Activated CD4-positive, alpha-beta T cell treated with anti-CD3 and anti-CD28 coated beads, Interleukin-2, amount 10 ng/mL, durations not matched to agents 24 days and 14 days (primary cell): ENCODE measurements at places on chromosomes 5 and 9. TPM values are rescaled to one million over a fixed set of nuclear protein-coding genes. Genes with fewer than 3 reads are reported as not detected.

RELL2 gene
- 24.1 TPM in 2 replicates for total RNA-seq

PCDHB4 gene
- not detected in 2 replicates for total RNA-seq

FGF18 gene
- total RNA-seq = 0.17 and 0.33 TPM in 2 replicates

RFESD gene
- total RNA-seq = 4.0 and 4.2 TPM in 2 replicates

FOXD4 gene
- not detected in 2 replicates for total RNA-seq

PLAC8L1 gene
- total RNA-seq = 0.57 and 1.2 TPM in 2 replicates

PCDHGA6 gene
- total RNA-seq = 0.31 and 0.54 TPM in 2 replicates

RNF183 gene
- total RNA-seq = 0.12 TPM in 1 of 2 replicates, not detected in the other

MOB3B gene
- 0.82 and 1.1 TPM in 2 replicates for total RNA-seq

KIAA1958 gene
- 9.8 and 10.6 TPM in 2 replicates for total RNA-seq

ASS1 gene
- 3.2 and 4.5 TPM in 2 replicates for total RNA-seq

SPATA31A3 gene
- total RNA-seq = not detected in 2 replicates

DNA sequence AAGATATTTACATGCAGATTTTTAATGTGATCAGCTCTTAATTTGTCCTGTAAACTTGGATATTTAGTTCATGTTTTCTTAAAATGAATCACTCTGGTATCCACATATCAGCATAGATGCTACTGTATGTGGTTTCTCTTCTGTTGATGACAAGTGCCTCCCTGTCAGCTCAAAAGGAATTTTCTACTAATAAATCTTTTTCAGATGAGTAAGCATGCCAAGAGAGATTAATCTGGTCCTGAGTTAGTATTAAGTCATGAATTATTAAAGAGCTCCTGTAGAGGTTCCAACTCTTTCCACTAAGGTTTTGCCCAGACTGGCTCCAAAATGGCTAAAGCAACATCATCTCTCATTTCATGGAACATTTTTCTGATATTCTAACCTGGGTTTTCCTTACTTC is 129.2 kb downstream of the GOLPH3 start:
- no peak for DNase-seq

DNA sequence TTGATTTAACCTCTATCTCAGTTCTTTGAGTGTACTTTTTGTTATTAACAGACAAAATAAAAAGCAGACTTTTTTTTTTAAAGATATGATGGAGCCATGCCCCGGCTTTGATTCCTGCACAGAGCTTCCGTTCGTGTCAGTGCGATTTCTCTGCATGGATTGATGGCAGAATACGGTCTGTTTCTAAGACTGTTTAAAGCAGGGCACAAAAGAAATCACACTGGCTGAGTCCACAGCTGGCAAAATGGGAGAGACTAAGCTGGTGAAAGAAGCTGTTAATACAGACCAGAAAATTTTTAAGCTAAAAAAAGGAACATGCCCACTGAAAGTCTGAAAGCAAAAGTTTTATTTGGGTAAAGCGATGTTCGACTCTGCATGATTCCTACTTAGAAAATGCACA is 501.4 kb upstream of the WWC1 start:
- no peak for DNase-seq

GRCh38 chr5:14870337-14871213 is 1.0 kb downstream of the ANKH start:
- DNase-seq = peak; percentile 83

DNA sequence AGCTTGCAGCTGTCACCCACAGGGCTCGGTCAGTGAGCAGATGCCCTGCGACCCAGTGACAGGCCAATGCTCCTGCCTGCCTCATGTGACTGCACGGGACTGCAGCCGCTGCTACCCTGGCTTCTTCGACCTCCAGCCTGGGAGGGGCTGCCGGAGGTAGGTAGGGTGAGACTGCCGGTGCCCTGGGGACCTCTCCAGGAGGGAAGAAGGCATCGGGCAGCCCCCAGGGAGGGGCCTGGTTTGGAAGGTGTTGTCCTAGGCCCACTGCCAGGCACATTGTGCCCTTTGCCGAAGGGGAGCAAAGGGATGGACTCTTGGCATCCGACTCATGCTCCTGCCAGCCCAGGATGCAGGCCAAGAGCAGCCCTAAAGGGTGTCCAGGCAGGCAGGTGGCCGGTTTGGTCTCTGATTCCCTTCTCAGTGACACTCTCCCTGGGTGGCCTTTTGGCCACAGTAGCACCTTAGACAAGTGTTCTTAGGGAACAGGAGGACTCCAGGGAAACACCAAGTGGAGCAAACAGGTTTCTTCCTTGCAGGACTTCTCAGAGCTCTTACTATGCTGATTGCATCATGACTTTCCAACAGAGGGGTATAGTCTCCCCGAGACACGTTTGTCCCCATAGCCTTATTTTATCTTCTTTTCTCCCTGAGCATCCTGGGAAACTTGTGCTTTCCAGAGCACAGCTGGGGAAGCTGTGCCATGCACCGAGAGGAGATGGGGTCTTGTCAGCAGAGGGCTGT is 28.1 kb upstream of the AIF1L start:
- no peak for DNase-seq

DNA sequence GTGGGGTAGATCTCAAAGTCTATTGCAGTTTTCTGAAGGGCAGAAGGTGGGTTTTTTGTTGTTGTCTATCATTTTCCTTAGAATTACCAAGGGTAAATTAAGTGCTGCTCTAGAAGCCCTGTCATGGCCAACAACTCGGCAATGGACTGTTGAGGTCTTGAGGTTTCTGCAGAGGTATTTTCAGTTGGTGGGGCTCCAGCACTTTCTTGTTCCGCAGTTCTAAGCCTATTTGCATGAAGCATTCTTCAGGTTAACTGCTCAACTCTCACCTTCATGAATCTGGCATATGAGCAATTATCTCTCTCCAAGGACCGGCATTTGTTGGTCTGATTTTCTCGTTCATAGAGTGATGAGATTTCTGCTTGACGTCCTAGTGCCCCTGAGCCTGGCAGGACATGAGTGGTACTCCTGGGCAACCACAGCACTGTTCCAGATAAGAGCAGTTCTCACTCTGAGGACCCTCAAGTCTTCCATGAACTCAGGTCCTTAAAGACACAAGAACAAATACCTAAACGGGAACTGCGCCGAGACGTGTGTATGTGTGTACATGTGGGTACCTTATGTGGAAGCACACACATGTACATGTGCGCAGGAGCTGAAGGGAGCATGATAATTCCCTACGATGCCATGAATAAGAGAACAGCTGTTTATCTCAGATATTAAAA is 544.5 kb downstream of the CSNK1G3 start:
- DNase-seq = no peak

GRCh38 chr5:757931-758697 is 26.4 kb downstream of the ZDHHC11B start:
- peak; percentile 57 for DNase-seq

GRCh38 chr5:91058575-91058974 is 324.5 kb downstream of the ARRDC3 start:
- DNase-seq = no peak

GRCh38 chr5:1325870-1326531 is 18.9 kb downstream of the CLPTM1L start:
- DNase-seq = no peak

DNA sequence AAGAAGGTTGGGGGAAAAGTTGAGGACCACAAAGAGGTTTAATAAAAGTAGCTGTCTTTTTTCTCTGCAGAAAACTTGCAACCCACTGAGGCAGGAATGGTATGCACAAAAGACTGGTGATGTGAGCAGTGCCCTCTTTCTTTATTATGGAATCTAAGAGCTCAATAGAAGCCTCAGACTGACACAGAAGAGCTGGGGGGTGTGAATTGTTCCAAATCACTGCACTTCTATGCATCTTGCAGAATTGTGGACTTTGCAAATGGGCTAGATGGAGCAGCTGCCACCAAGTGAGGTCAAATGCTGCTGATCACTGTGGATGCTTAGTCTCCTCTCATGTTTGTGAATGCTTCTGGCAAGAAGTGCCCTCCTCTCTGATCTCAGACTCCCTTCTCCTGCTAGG is 227.1 kb downstream of the ZSWIM6 start:
- DNase-seq = no peak

DNA sequence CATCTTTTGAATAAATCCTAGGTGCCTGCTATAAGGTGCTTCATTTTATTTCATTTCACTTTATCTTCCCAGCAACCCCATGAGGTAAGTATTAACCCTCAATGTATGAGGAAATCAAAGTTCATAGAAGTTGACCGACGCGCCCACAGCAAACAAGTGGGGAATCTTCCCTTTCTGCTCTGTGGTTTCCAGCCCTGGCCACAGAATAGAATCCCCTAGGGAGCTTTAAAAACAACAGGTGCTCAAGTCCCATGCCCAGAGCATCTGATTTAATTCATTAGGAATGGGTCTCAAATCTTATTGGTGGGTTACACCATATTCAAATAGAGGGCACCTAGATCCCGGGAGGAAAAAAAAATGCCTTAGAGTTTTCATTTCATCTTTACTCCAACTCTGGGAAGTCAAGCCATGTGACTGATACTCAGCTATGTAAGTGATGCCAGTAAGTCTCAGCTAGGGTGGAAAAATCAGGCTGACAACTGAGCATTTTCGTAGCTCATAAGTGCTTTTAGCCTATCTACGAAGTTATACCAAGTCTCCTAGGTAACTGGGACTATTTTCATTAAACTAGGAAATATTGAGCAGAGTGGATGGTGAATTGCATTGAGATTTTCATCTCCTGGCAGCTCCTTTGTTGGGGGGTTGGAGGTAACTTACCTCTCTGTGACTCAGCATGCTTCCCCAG is 353.4 kb upstream of the SLC30A5 start:
- DNase-seq = no peak

DNA sequence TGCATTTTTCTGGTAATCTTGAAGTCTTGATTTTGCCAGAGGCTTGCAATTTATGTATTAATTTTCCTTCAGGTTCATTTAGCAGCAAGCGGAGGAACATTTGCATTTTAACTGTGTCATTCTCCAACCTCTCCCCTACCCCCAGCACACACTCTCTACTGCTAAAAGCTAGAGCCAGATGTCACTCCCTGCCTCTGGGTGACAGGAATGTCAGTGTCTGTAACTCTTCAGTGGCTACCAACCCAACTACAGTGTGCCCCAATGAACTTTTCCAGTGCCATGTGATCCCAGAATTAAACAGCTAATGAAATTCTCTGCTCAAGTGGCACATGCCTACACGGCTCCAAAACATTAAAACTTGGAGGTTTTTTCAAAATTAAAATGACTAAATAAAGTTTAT is 260.3 kb downstream of the GOLPH3 start:
- DNase-seq = no peak

GRCh38 chr9:122951056-122951455 is 10.2 kb downstream of the RABGAP1 start:
- DNase-seq = no peak

DNA sequence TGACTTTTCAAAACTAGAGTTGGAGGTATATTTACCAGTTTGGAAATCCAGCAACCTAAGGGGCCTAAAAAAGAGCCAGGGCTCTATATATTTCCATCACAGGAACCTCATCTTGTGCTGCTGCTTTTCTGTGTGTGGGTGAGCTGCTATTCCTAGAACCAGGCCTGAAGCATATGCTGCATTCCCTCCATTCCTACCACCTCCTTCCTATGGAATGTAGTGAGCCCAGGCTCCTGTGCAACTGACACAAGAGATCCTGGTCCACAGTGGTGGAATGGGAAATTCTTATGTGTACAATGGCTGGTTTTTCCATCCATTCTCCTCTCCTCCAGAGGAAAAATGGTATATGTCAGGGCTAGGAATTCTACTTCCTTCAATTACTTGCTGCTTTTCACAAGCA is 39.1 kb downstream of the SPEF2 start:
- DNase-seq = no peak

DNA sequence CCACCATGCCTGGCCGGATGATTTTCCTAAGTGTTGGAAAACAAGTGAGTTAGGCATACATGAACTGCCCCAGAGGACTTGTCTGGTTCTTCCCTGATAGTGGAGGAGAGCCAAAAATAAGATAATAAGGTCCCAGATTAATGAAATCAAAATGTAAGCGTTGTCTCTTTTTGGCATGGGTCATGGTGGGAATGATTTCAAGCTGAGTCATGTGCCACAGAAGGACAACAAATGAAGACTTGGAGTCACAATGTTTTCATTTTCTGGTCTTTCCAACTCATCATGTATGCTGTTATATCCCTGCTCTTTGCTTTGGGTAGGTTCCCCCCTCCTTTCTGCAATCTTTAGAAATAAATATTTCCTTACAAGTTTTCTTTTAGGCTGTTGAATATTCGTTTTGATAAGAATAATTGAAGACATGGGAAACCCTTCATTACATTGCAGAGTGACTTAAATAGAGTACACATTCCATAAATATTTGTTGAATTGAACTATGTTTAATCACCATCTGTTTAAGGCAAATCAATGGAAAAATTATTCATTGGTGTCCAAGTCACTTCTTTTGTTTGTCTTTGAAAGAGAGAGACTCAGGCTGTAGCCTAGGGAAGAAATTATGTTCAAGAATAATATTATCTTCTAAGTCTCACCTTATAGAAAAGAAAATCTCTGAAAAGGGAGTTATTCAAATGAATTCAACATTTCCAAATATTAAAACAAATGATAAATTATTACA is 196.3 kb downstream of the CSNK1G3 start:
- no peak for DNase-seq

DNA sequence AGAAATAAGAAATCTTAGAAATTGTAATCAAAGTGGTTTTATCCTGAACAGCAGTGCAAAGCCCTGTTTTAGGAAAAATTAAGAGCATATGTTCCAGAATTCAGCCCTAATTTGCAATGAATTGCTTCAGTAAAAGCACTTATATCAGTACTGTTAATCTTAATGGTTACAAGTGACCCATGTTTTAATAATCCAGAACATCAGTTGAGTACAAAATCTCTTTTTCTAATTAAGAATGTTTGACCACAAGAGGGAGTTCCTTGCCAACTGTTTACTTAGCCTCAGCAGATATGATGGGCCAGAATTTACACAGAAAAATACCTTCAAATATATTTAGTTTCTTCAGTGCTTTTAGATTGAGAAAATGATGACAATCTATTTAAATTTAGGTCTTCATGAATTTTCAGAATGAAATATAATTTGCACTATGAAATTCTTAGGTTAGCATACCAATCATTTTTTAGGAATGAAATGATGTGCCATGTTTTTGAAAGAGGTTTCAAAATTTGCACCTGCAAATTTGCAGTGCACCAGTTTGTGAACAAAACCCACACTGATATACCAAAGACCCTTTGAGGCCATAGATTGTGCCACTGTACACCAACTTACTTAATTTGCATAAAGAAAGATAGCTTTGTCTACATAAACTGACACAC is 926.3 kb upstream of the ARRDC3 start:
- DNase-seq = no peak

DNA sequence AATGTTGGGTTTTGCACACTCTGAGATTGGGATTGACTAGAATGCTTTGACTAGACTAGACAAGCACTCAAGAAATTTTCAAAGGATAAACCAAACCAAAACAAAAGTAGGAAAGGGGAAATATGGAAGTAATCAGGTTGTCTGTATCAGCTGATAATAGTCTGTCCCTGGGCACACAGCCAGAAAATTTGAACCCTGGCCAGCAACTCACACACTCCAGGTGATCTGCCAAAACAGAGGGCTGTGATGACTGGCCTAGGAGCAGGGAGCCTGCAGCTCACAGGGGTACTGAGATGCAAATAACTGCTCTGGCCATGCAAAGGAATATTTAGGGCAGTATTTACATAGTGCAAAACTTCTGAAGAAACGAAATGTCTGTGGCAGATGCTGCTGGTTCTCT is 112.3 kb upstream of the SMIM23 start:
- DNase-seq = no peak

- no peak for DNase-seq
These were observed 663.9 kb upstream of the RGMB start for GRCh38 chr5:98109561-98110006.
